ENCODE measurements at places on chromosomes 12 and 14.

DNA sequence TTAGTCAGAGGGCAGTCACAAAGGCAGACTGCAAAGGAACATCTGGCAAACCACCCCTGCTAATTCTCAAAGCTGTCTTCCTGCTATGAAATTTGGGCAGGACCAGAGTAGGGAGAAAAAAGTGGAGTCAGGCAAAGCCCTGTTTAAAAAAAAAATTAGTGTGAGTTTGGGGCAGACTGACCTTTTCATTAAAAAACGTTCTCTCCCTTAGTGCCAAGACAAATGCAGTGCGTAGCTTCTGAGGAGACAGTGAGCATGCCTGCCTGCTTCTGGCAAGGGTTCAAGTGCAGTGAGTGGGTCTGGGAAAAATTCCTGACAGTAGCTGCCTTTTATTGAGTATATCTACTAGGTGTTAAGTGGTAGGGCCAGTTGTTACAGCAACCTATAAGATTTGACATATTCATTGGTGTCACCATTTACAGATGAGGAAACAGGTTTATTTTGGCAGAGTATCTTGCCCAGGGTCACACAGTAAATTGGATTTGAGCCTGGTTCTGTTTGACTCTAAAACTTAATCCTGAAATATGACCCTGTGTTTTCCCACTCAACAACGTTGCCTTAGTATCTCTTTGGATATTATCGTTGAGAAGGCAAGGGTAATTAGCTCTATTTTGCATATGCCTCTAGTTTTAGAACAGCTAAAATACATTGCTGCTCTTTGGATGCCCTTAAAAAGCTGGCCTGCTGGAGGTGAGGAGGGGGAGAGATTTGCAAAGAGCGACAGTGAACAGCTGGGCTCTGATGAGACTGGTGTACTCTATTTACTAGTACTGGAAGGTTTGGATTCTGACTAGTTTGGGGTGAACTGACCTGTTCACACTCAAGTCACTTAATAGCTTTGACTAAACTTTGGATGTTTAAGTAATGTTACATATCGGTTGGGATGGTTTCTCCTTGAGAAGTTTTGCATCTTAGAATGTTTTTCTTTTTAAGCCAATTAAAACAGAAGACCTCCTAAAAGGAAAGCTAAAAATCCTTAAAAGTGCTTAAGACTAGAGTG is 72.8 kb downstream of the PAPOLA start:
- DNase-seq: no peak

DNA sequence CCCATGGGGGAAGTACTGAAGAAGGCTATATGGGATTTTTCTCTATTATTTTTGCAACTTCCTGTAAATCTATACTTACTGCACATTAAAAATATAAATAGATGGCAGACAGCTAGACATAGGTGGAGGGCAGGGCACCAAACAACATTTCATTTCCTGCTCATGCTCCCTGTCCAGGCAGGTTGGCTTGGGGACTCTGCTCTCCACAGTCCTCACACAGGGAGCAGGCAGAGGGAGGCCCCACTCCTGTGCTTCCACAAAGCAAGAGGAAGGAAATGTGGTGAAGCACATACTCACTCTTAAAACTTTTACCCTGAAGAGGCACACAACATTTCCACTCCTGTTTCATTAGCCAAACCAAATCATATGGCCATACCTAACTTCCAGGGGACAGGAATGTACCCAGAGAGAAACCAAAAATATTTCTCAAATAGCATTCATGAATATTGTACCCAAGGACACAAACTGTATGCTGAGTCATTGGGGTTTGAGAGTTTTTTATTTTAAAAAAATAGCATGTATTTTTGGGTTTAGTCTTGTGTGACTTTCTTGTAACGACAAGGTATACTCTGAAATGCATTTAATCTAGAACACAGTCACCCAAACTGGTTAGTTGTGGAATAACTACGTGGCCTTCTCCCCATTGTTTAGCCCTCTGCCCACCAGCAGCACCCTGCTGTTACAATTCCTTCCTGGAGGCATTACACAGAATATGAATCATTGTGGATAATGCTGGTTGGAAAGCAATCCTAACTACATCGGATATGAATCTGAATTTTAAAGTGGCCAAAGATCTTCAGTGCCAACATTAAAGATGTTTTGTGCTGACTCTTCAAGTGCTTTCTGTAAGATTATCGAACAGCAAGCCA is 40.9 kb downstream of the RTN1 start:
- no peak for DNase-seq

- no peak for DNase-seq
Observed at GRCh38 chr12:84996759-84997158, 39.3 kb downstream of the TSPAN19 start.

- DNase-seq: no peak
Observed at GRCh38 chr14:52329678-52330369, 15.7 kb downstream of the PTGER2 start.

GRCh38 chr12:1857821-1858220 is 37.5 kb downstream of the LRTM2 start:
- DNase-seq: no peak

Data from effector memory CD4-positive, alpha-beta T cell (primary cell).